Activated T-cell treated with anti-CD3 and anti-CD28 coated beads, Interleukin-2, amount 50 U/mL, for 72 hours (primary cell): ENCODE measurements at places on chromosomes 11 and 22. TPM values are rescaled to one million over a fixed set of nuclear protein-coding genes. Genes with fewer than 3 reads are reported as not detected.
A peak's percentile ranks its signal among the peaks of the same experiment; 100 is the strongest.

GRCh38 chr11:12291313-12291712 lies 86.1 kb upstream of the PARVA start:
- DNase-seq: no peak

DNA sequence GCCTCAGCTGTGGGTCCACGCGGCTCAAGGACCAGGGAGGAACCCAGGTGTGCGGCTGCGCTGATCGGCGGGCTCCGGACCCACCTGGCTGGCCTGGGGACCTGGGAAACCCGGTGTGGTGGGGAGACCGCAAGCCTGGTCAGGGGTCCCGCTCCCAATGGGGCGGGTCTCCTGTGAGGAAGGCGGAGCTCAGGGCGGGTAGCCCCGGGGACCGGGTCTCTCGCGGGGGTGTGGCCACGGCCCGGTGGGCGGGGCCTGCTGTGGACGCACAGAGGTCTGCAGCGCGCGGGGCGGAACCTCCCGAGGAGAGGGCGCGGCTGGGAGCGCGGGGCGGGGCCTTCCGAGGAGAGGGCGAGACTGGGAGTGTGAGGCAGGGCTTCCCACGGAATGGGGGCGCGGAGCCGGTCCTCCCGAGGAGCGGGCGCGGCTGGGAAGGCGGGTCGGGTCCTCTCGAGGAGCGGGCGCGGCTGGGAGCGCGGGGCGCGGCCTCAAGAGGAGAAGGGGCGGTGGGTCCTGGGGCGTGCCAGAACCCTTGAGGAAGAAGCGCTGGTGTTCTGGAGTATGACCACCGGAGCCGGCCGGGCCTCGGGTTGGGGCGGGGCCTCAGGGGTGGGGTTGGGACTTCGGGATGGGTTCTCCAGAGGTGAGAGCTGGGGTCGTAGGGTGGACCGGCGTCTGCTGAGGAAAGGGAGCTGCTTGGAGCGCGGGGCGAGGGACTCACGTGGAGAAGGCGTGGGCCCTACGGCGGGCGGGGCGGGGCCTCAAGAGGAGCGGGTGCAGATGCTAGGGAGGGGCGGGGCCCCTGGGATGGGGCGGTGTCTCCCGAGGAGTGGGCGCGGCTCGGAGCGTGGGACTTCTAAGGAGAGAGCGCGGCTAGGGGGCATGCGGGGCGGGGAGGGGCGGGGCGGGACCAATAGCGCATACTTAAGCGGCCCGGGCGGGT lies 20.8 kb downstream of the DGCR6L start:
- DNase-seq: peak; percentile 91

DNA sequence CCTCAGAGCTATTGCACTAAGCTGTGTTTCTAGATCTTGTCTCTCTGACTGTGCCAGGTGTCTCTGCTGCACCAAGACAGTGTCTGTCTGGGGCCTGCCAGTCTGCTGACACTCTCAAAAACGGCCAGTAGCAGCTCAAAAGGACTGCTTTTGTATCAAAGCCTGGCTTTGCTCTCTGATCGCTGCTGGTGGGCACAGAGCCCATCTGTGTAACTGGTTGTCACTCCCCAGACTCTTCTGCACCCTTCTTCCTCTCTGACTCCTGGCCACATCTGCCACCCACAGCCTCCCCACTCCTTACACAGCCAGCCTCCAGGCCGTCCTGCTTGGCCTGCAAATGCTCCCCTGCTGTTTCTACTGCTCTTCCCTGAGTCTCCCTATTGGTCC lies 26.5 kb downstream of the MED15 start:
- DNase-seq: no peak

DNA sequence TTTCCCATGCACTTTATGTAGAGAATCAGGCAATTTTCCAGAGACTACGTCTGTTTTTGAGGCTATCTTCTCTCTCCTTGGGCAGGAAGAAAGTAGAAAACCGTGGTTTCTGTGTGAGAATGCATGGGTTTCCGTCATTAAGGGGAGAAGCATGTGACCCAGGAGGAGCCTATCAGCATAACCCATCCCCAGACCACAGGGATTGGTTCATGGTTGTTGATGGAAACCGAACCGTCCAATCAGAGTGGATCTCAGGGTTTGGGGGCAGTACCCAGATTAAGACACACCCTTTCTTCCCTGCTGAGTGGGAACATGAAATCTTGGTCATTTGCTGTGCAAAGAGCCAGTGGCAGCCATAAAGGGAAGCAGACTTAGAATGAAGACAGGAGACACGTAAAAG lies 517.8 kb downstream of the MN1 start:
- DNase-seq: no peak

GRCh38 chr11:73185680-73186293 lies 32.3 kb upstream of the P2RY2 start:
- no peak for DNase-seq

DNA sequence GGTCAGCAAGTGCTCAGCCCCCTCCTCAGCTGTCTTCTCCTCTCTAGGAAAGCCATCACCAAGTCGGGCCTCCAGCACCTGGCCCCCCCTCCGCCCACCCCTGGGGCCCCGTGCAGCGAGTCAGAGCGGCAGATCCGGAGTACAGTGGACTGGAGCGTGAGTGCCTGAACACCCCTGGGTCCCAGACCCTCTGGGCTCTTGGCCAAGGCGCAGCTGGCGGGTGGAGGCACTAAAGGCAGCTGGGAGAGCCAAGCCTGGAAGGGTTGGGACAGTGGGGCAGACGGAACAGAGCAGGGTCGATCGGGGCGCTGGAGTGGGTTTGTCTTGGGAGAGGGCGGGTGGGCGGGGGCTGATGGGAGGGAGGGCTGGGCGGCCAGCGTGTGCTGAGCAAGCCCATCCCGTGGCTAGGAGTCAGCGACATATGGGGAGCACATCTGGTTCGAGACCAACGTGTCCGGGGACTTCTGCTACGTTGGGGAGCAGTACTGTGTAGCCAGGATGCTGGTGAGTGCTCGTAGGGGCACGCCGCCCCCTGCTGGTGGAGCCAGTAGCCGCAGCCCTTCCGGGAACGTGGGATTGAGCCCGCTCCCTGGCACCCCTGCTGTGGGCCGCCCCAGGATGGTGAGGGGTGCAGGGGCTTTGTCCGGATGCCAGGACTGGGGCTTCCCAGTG lies 14.1 kb upstream of the MDK start:
- peak; percentile 85 for DNase-seq

TUT1 gene
- total RNA-seq: 32.8 TPM

SLCO2B1 gene
- total RNA-seq: not detected

IGF2 gene
- total RNA-seq: 2.0 TPM
